ENCODE measurements at places on chromosomes 5 and 9.
A peak's percentile ranks its signal among the peaks of the same experiment; 100 is the strongest.

DNA sequence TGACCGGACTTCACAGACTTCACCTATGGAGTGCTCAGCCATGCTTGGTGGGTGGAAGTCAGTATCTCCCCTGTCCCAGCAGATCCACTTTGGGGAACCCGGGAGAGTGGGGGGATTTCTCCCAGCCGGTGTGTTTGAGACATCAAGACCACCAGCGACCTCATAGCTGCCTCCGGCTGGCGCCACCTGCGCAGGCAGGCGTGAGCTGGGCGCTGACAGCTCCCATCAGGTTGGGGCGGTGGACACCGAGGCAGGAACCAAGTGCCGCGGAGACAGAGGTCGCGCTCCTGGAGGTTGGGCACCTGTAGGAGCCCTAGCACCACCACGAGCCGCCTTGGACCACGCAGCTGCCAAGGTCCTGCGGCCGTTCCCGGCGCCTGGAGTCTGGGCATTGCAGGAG, 124.0 kb upstream of the LARP1 start:
- DNase-seq, result no peak

DNA sequence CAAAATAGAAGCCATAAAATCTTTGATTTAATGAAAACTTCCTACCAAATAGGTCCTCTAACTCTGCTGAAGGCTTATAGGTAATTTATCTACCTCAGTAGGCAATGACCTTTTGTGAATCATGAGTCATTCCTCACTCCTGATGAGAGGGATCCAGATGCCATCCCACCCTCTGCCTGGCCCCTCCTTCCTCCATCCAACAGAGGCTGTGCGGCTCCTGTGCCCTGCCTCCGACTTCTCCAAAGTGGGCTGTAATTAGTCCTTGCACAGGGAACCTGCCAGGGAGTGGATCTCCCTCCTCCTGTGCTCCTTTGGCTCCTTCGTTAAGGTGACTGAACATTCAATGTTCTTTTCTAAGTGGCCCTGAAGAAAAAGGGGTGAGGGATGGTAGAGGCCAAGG, 213.9 kb upstream of the TBCA start:
- no peak for DNase-seq

DNA sequence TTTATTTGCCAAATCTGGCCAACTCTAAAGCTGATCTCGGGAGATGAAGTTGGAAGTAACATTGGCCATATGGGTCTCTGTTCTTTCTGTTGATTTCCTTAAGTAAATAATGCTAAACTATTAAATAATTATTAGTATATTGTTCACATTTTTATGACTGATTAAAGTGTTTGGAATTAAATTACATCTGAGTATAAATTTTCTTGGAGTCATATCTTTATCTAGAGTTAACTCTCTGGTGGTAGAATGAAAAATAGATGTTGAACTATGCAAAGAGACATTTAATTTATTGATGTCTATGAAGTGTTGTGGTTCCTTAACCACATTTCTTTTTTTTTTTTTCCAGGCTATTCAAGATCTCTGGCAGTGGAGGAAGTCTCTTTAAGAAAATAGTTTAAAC, 9.3 kb upstream of the FGF18 start:
- no peak for DNase-seq

- DNase-seq, result no peak
Measured at GRCh38 chr5:37893434-37894134, 53.7 kb upstream of the GDNF start.

- DNase-seq, result no peak
Measured at GRCh38 chr9:98929895-98930341, 13.8 kb upstream of the COL15A1 start.

GRCh38 chr5:128228521-128228920, 145.0 kb downstream of the SLC12A2 start:
- peak; percentile 50 for DNase-seq

GRCh38 chr9:93591301-93592007, 15.1 kb downstream of the PHF2 start:
- DNase-seq, result no peak

DNA sequence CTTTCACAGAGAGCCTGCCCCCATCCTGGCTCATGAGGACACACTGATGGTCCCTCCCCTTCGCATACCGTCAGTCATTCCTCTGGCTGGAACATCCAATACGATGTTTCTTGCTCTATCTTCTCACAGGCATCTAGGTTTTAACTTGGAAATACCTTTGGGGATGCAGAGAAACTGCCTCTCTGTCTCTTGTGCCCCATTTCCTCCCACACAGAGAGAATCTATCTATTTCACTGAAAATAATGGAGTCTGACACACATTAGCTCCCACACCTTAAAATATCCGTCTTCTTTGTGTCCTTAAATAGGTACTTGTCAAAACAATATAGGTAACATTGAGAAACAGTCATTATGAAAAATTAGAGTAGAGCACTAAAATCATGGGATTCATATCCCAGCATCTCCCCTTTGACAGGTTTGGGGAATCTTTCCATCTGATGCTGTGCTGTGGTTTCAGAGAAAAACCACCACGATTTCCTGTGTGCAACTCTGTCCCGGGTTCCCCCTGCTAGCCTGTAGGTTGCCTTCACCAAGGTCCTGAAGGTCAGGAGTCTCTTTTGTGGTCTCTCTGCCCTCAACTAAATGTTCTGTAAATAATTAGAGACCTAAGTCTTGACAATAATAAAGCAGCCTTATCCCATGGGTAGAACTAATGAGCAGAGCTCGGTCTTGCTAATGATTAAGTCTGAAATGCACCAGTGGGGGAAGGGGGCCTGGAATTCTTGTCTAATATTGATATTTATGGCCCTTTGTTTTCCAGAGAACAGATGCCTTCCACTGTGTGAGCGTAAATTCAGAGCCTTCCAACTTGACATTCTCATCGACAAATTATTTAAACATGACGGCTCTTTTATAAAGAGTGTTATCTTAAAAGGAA, 371.0 kb downstream of the ICE1 start:
- no peak for DNase-seq

DNA sequence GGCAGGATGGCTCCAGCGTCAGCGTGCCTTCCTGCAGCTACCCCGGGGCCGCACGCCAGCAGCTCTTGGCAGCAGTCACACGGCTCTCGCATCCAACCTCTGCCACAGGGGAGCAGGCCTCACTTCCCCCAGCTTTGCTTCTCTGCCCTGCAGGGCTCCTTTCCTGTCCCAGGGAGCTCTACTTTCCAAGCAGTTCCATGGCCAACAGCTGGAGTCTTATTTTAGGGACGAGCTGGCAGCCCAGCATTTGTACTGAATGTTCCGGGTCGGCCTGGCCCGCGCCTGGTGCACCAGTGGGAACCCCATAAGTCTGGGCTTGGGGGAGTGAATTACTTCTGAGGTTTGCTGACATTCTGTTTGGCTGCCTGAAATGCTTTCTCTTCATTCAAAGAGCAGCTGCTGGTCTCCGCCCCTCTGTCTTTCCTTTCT, 34.6 kb downstream of the GADD45G start:
- peak; percentile 7 for DNase-seq

- no peak for DNase-seq
Measured at GRCh38 chr9:128103589-128103962, 24.0 kb downstream of the PTGES2 start.

DNA sequence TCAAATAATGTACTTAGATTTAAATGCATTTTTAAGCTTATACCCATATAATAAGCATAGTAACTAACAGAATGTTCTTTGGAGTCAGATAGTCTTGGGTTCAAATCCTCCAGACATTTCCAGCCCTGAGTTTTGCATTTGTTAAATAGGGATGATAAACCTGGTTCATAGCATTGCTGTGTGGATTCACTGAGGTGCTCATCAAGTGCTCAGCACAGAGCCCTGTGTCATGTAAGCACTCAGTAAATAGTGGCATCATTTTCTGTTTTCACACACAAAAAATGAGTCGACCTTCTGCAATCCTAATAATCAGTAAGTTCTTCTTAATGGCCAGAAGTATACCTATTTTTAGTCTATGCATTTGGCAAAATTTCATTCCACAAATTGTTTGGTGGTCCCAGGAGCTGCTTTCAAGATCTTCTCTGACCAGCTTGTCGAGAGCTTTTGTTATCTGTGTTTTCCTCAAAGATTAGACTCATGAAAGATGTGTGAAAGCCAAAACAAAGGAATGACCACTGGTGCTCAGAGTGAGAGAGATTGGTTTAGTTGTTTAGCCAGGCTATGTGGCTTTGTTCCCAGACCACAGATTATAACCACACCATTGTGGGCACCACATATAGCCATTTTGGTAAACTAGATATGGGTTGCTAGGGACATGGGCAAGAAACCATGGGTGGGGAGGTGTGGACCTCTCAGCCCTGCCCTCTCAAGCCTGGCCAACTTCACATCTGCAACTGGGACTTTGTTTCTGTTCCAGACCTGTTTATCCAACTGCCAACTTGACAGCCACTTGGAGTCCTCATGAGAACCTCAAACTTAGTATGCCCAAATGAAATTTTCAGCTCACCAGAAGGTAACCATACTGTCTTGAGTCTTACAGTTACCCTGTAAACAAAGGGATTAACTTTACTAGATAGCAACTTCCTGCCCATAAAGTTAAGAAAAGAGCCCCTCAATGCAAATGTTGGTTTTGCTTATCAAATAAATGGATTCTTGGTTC, 45.0 kb downstream of the DOCK8 start:
- no peak for DNase-seq

DNA sequence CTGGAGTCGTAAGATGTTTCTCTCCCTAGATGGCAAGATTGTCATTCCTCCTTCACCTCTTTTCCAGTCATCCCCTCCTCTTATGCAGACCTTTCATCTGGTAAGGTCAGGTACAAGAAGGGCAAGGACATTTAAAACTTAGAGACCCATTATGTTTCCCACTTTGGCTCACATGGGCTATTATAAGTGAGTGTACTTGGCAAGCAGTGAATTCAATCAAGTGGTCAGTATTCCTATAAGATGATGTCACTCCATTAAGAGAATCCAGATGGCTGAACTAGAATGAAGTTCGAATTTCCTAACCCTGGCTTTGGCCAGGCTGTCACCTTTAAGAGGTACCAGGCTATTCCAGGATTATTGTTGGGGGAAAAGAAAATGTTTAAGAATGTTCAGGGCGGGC, 32.2 kb downstream of the ZNF131 start:
- DNase-seq, result peak; percentile 38

DNA sequence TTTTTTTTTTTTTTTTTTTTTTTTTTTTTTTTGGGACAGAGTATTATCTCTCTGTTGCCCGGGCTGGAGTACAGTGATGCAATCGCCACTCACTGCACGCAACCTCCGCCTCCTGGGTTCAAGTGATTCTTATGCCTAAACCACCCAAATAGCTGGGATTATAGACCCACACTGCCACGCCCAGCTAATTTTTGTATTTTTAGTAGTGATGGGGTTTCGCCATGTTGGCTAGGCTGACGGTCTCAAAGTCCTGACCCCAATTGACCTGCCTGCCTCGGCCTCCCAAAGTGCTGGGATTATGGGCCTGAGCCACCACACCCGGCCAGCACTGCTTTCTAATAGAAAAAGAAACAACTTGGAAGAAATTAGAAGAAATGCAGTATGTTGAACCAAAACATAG, 39.2 kb downstream of the TTC1 start:
- no peak for DNase-seq

- DNase-seq, result peak; percentile 38
Measured at GRCh38 chr5:34415559-34416198, 240.4 kb upstream of the RAI14 start.

DNA sequence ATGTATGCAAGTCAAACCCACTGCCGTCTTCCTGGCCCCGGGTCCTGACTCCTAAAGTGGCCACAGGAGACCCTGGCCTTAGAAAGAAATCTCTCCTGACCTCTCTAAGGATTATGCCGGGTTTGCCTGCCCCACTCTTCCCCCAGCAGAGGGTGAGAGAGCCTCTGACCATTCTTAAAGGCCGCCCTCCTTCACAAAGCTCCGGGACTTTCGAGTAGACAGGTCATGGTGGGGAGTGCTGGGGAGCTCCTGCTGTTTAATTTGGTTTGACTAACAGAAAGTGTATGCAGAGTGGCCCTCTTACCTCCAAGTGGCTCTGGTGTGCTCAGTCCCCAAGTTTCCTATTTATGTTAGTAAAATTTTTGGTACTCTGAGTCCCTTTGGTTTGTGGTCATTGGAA, 111.8 kb downstream of the LRRC70 start:
- DNase-seq, result no peak

DNA sequence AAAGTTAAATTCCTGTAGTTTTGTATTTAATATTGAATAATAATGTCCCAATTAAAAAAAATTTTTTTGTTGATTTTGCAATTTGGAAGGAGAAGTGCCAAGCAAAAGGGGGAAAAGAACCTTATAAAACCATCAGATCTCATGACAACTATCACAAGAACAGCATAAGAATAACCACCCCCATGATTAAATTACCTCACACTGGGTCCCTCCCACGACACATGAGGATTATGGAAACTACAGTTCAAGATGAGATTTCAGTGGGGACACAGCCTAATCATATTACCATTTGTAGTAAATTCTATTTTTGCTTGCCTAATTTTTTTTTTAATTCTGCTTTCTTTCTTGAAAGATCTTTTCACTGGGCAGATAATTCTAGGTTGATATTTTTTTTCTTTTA, 33.4 kb upstream of the FCHO2 start:
- no peak for DNase-seq

DNA sequence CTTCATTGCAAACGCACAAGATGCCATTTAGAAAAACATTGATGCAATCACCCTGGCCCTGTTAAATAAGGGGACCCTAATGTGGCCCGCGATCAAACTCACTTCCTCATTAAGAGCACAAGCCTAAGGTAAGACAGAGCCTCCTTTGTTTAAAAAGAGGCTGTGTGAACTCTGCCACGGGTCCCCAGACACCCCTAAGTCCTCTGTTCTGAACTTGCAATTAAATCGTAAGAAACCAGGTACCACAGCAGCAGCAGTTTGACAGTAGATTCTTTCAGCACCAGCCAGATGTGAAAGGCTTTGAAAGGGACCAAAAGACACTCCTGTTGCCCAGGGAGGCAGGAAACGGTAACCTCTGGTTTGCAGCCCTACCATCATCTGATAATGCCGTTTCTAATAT, 346.3 kb downstream of the TMEM167A start:
- DNase-seq, result no peak

- no peak for DNase-seq
Measured at GRCh38 chr5:142306077-142306502, 18.7 kb downstream of the SPRY4 start.

DNA sequence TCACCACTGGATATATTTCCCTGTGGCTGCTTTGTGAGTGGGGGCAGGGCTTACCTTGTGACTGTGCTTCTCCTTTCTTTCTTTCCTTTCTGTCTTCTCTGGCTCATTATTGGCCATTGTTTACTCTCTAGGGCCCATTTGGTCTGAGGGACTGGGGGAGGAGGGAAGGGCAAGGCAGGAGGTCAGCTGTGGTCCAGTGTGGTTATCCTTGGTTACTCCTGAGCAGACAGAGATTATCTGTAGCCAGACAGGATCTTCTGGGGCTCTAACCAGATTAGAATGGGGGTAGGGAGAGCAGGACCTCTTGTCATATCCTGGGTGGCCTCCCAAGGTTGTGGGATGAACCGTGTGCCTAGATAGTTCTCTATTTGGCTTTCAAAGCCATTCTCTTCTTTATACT, 71.2 kb downstream of the ANKRD55 start:
- no peak for DNase-seq

- no peak for DNase-seq
Measured at GRCh38 chr9:37920471-37921167, 16.7 kb upstream of the SLC25A51 start.

GRCh38 chr5:138542180-138542955, 668 bp downstream of the ETF1 start:
- no peak for DNase-seq
